Amniotic stem cell (primary cell): ENCODE measurements at places on chromosomes 3 and 15.

DNA sequence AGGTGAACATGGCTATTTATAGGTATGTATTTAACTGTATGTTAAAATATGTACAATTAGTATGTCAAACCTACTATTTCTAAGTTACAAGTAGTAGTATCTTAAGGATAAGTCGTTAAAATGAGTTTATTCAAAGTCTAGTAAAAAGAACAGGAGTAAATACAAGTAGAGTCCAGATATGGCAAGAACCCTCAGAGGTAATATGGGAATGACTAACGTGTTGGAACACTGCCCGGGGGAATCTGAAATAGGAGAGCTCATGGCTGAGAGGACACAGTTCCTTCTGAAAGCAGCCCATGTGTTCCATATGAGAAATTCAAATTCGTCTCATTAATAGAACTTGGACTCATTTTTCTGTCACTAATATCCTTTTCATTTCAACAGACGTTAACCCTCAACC lies 158.8 kb downstream of the CLSTN2 start:
- DNase-seq: peak; percentile 46

DNA sequence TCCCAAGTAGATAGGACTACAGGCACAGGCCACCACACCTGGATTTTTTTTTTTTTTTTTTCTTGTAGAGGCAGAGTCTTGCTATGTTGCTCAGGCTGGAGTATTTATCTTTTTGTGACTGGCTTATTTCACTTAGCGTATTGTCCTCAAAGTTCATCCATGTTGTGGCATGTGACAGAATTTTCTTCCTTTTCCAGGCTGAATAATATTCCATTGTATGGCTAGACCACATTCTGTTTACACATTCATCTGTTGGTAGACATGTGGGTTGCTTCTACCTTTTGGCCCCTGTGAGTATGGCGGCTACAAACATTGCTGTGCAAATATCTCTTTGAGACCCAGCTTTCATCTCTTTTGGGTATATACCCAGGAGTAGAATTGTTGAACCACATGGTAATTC lies 160.2 kb upstream of the SMAD3 start:
- no peak for DNase-seq

GRCh38 chr15:93759629-93760028 lies 471.7 kb upstream of the MCTP2 start:
- no peak for DNase-seq

GRCh38 chr3:30894521-30895251 lies at the start of gene GADL1:
Gene GADL1, minus strand, starts transcription at chr3:30894661. Its CDS starts 47 bp downstream, at chr3:30894614.
- DNase-seq: no peak

DNA sequence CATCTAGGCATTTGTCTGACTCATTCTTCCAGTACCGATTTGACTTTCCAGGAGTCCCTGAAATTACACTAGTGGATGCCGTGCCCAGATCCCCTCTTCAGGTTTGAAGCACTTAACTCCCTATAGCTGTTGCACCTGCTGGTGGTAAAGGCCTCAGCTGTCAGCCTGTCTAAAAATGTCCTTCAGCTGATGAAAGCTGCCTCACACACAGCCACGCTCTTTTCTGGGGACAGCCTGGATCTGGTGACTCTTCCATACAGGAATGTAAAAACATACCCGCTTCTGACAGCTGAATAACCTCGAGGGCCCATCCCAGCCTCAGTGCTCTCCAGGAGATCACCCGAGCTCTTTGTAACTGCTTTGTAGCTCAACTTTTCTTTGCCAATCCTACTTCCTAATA lies 534.1 kb upstream of the GRM7 start:
- no peak for DNase-seq

GRCh38 chr3:105598042-105598796 lies 231.5 kb downstream of the ALCAM start:
- peak; percentile 75 for DNase-seq

GRCh38 chr3:95399585-95399984 lies 1336.7 kb downstream of the NSUN3 start:
- DNase-seq: no peak
